ENCODE measurements at places on chromosomes 5 and 9. TPM values are rescaled to one million over a fixed set of nuclear protein-coding genes. Genes with fewer than 3 reads are reported as not detected.

The ALDH7A1 gene
- 45.8 TPM for total RNA-seq

The DNAI1 gene
- total RNA-seq, result not detected

The F2RL1 gene
- 163 TPM for total RNA-seq

The F12 gene
- 36.8 TPM for total RNA-seq

The PRUNE2 gene
- not detected for total RNA-seq

The SH2D3C gene
- total RNA-seq, result 0.26 TPM

The PCDHB5 gene
- 0.12 TPM for total RNA-seq

The MAMDC2 gene
- not detected for total RNA-seq

The FAM219A gene
- total RNA-seq, result 15.2 TPM

The NCBP1 gene
- 22.6 TPM for total RNA-seq

The FOXD4L4 gene
- not detected for total RNA-seq

The OXCT1 gene
- 30.8 TPM for total RNA-seq

The TEX48 gene
- not detected for total RNA-seq

DNA sequence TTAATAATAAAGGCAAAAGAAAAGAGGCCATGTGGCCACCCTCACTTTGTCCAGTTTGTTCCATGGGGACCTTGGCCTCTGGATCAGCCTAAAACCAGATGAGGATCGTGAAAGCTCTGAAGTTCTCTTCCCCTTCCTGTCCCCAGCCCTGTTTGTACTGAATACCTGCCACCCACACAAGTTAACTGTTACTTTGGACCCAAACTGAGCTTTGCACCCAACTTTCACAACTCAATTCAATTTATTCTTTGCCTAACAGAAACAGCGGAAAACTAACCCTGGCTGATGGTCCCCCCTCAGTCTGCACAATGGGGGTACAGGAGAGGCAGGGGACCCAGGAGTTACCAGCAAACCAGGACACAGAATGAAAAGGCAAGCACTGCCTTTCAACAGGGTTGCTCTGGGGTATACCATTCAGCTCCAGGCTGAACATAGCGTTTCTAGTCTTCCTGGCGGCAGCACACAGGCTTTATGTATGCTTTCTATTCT is 28.2 kb downstream of the ABCA1 start:
- H3K36me3 ChIP-seq, result no peaks in the 10 kb centered on the region
- DNase-seq, result no peak
- H3K27ac ChIP-seq, result no peak overlapping the region
- no peak overlapping the region for H3K4me3 ChIP-seq

GRCh38 chr5:122022966-122023365 is 55.1 kb downstream of the LOX start:
- no peaks in the 10 kb centered on the region for H3K4me1 ChIP-seq
- no peaks in the 10 kb centered on the region for H3K36me3 ChIP-seq

DNA sequence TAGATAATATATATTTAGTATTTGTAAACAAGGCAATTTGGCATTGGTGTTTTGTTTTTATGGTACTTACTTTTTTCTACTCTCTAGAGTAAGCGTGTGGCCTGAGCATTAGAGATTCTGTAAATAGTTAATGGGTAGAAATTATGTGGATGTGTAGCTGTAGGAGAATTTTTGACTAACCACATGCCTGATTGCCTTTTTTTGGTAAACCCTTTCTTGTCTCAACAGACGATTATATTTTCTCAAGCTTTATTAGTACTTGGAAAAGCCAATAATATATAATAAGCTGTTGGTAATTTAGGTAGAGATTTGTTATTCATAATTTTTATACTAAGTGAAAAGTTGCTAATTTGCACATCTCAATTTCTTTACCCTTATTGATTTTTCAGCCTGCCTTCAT is 76.8 kb downstream of the FCHO2 start:
- H3K27ac ChIP-seq, result no peak overlapping the region
- H3K36me3 ChIP-seq, result no peaks in the 10 kb centered on the region
- peaks cover 21% of the 10 kb centered on the region for H3K4me1 ChIP-seq
- H3K27me3 ChIP-seq, result no peaks in the 10 kb centered on the region
- no peak for DNase-seq

DNA sequence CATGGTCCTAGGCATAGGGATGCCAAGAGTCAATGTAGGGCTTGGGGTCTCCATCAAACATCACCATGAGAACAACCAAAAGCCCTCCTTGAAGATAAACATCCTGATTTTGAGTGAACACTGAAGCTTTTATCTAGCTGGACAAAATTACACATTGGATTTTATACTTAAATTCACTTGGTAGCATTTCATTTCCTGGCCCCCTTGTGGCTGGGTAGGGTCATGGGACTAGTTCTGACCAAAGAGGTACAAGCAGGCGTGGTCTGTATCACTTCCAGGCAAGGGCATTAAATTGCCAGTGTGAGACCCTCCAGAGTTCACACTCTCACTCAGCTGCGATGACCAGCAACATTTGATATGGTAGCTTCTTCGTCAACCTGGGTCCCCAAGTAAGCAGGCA is 320.3 kb downstream of the ACTL7B start:
- DNase-seq, result no peak
- H3K36me3 ChIP-seq, result peaks cover 6% of the 10 kb centered on the region
- peaks cover 21% of the 10 kb centered on the region for H3K4me1 ChIP-seq
- H3K4me3 ChIP-seq, result no peak overlapping the region
- H3K27me3 ChIP-seq, result no peaks in the 10 kb centered on the region

GRCh38 chr5:17396247-17396646 is 101.8 kb upstream of the TAF11L2 start:
- no peak overlapping the region for H3K27ac ChIP-seq
- peaks cover 15% of the 10 kb centered on the region for H3K4me1 ChIP-seq
- no peaks in the 10 kb centered on the region for H3K27me3 ChIP-seq
- H3K36me3 ChIP-seq, result no peaks in the 10 kb centered on the region
- DNase-seq, result peak; percentile 27
- H3K4me3 ChIP-seq, result no peak overlapping the region

DNA sequence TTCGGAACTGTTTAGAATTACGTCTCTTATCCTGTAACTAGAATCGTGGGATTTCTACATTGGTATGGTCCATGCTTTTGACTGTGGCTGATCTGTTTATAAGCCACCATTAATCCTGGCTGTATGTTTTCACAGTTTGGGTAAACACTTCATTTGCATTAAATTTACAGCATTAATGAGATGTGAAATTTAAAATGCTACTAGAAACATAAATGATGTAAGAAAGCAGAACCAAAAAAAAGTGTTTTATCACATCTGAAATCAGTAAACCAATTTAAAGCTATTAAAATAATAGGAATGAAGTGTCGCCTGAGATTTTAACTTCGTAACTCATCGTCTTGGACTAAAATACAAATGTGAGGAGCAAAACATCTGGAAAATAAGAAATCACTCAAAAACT is 201.7 kb downstream of the NFIB start:
- DNase-seq, result no peak
- H3K36me3 ChIP-seq, result peaks cover 12% of the 10 kb centered on the region
- H3K4me3 ChIP-seq, result no peak overlapping the region
- no peaks in the 10 kb centered on the region for H3K4me1 ChIP-seq
- H3K27me3 ChIP-seq, result no peaks in the 10 kb centered on the region

DNA sequence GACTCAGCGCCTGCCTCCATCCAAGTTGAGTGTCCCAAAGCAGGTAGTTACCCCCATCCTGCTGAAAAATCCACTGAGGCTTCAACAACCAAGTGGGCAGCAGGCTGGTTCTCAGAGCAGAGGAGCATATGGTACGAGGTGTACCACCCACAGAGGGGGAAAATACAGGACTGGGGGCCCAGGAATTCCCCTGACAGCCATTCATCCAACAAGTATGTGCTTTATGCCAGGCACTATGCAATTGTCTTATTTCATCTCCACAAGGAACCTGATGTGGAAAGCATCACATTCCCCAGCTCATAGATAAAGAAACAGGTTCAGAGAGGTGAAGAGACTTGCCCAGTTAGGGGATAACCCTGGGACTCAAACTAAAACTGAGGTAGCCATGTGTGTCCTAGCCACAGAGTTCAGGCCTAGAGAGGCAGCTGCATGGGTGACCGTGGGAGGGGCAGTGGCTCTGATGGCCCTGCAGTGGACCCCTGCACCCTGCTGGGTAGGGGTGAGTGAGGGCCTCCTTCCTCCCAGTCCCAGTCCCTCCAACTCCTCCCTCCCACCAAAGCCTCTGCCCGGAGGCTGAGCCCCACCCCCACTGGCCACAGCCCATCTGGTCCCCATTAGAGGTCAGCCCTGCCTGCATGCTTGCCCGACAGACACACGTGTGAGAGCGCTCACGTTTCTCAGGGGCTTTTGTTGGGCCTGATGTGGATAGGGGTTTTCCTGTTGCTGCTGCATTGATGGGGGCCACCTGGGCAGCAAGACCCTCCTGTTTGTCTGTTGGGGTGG is 11.5 kb downstream of the PDLIM4 start:
- no peaks in the 10 kb centered on the region for H3K27me3 ChIP-seq
- DNase-seq, result no peak
- H3K4me1 ChIP-seq, result peaks cover 27% of the 10 kb centered on the region
- H3K36me3 ChIP-seq, result 0 out of 2 replicates have a peak, but pooled peaks cover 5% of the 10 kb centered on the region

GRCh38 chr9:14935964-14936363 is 25.7 kb upstream of the FREM1 start:
- H3K36me3 ChIP-seq, result no peaks in the 10 kb centered on the region
- no peak overlapping the region for H3K4me3 ChIP-seq
- no peak overlapping the region for H3K27ac ChIP-seq

- no peaks in the 10 kb centered on the region for H3K4me1 ChIP-seq
- no peaks in the 10 kb centered on the region for H3K36me3 ChIP-seq
- no peak overlapping the region for H3K27ac ChIP-seq
- no peaks in the 10 kb centered on the region for H3K27me3 ChIP-seq
- no peak overlapping the region for H3K4me3 ChIP-seq
These were observed 3.4 kb downstream of the IL13 start for GRCh38 chr5:132661231-132662003.

GRCh38 chr9:98667005-98667640 is 41.6 kb downstream of the GABBR2 start:
- no peaks in the 10 kb centered on the region for H3K27me3 ChIP-seq
- H3K27ac ChIP-seq, result no peak overlapping the region
- no peaks in the 10 kb centered on the region for H3K4me1 ChIP-seq

DNA sequence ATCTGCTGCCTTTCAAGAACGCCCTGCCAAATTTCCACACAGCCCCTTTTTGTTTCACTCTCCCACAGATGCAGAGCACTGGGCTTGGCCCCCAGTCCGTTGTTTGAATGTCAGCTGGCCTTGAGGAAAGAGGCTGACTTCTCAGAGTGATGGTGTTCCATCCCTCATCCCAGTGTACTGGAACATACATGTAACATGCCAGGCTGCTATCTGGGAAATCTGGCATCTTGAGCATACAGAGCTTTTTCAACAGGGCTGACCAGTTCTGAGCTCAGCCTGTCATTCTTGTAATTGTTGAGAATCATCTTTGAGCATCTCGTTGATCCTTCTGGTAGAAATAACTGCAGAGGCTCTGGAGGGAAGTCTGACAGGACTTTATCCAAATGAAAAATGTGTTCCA is 2.8 kb downstream of the GALNT10 start:
- DNase-seq, result no peak
- H3K36me3 ChIP-seq, result peaks cover 11% of the 10 kb centered on the region
- H3K27me3 ChIP-seq, result no peaks in the 10 kb centered on the region

GRCh38 chr9:81787747-81788632 is 98.6 kb upstream of the TLE1 start:
- H3K27me3 ChIP-seq, result no peaks in the 10 kb centered on the region
- no peak overlapping the region for H3K4me3 ChIP-seq
- H3K27ac ChIP-seq, result peak overlapping the region; percentile 69
- DNase-seq, result peak; percentile 91

DNA sequence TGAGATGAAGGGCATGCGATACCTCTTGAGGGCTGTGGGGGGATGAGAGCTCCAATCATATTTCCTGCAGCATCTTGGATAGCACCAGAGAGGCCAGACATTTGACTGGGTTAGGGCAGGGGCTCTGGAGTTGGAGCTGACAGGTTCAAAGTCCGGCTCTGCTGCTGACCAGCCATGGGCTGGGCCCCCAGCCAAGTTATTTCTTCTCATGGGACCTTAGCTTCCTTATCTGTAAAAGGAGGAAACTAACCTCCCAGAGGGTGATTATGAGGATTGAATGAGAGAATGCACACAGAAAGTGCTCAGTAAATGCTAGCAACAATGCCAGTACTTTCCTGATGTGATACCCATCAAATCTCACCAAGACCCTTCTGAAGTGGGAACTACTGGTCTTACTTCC is 65.2 kb upstream of the SLC25A51 start:
- peaks cover 88% of the 10 kb centered on the region for H3K4me1 ChIP-seq
- H3K27ac ChIP-seq, result peak overlapping the region; percentile 99
- no peak overlapping the region for H3K4me3 ChIP-seq
- H3K36me3 ChIP-seq, result peaks cover 36% of the 10 kb centered on the region
- no peaks in the 10 kb centered on the region for H3K27me3 ChIP-seq

Data from PC-3 (cell line).